Aorta (tissue), 5 donors: ENCODE measurements at places on chromosomes 7 and 10.
A peak's percentile ranks its signal among the peaks of the same experiment; 100 is the strongest.

- DNase-seq, result peak; percentile 61
- peaks cover 4% of the 10 kb centered on the region for H3K4me1 ChIP-seq
- H3K27me3 ChIP-seq, result no peaks in the 10 kb centered on the region
- no peak overlapping the region for H3K4me3 ChIP-seq
- no peaks in the 10 kb centered on the region for H3K36me3 ChIP-seq
These were observed 117.2 kb downstream of the CUX1 start for GRCh38 chr7:101934618-101935017.

DNA sequence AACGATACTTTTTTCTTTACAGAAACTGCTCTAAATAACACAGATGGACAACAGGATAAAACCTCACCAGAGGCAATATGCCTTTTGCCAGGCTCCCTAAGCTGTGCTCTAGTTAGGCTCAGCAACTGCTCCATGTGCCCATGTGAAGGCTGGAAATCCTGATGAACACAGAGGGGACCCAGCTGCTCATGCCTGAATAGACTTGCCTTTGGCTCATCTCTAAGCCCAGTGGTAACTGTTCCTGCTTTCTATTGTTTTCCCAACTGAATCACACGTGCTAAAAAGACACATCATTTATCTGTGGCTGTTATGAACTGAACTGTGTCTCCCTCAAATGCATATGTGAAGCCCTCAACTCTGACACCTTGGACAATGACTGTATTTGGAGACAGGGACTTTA is 110.4 kb downstream of the RNF216 start:
- H3K27ac ChIP-seq, result no peak overlapping the region
- H3K4me1 ChIP-seq, result no peaks in the 10 kb centered on the region
- no peak for DNase-seq
- H3K36me3 ChIP-seq, result no peaks in the 10 kb centered on the region
- no peaks in the 10 kb centered on the region for H3K27me3 ChIP-seq

DNA sequence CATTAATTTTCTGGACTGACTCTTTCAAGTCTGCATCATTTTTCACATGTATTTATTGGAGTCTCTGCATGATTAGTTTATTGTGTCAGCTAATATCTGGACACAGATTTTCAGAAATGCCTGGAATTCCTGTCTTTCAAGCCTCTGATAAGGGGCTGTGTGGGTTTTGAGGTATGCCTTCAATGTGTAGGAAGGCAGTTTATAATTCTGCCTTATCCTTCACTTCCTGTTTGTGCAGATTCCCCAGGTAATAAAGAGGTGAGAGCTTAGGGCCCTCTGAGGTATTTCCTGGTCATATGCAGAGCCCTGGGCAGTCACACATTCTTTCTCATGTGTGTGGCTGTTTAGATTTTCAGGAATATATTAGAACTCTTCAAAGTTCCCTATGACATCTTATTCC is 79.4 kb upstream of the PRKCQ start:
- no peaks in the 10 kb centered on the region for H3K36me3 ChIP-seq
- no peak overlapping the region for H3K27ac ChIP-seq
- H3K4me1 ChIP-seq, result no peaks in the 10 kb centered on the region
- H3K27me3 ChIP-seq, result no peaks in the 10 kb centered on the region
- no peak overlapping the region for H3K4me3 ChIP-seq

DNA sequence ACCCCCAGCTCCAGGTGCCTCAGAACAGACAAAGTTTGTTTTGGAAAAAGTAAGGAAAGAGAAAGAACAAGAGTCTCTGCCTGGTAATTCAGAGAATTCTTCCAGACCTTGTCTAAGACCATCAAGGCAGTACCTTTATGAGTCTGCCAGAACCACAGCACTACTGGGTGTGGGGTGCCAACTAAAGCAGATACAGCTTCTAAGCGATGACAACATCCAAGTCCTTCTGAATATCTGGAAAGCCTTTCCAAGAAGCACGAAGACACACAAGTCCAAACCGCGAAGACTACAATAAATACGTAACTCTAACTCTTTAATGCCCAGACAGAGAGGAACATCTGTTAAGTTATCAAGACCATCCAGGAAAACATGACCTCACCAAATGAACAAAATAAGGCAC is 94.3 kb downstream of the SIRT1 start:
- H3K4me3 ChIP-seq, result no peak overlapping the region
- H3K36me3 ChIP-seq, result no peaks in the 10 kb centered on the region
- H3K27me3 ChIP-seq, result no peaks in the 10 kb centered on the region
- DNase-seq, result no peak

DNA sequence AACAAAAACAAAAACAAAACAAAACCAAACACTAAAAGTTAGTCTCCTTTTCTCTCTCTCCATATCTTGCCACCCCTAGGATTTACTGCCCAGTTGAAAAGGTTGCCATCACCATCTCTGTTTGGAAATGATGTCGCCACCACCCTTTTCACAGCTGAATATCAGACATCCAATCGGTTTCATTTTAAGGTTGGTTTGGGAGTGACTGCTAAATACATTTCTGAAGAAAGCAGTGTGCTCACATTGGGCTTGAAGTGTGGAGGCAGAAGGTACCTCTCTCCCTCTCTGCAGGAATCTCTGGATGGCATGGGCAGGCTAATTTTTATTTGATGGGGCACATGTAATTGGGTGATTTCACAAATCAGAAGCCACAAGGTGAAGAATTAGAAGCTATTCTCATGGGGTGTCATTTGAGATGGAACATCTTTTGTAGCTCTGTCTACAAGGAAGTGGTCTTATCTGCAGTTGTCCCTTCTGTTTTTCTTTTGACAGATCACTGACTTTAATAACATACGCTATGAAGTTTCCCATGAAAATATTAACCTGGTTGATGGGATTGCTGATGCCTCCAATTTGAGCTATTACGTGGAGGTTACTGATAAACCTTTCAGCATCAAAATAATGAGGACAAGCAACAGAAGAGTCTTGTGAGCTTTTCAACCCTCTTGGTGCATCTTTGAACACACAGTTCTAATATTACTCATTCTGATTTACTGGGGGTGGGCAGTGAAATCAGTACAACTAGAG is 20.1 kb downstream of the MGAM2 start:
- no peak for DNase-seq
- no peak overlapping the region for H3K27ac ChIP-seq
- no peak overlapping the region for H3K4me3 ChIP-seq
- no peaks in the 10 kb centered on the region for H3K27me3 ChIP-seq
- peaks cover 3% of the 10 kb centered on the region for H3K4me1 ChIP-seq
